ENCODE measurements at places on chromosomes 4 and X.

DNA sequence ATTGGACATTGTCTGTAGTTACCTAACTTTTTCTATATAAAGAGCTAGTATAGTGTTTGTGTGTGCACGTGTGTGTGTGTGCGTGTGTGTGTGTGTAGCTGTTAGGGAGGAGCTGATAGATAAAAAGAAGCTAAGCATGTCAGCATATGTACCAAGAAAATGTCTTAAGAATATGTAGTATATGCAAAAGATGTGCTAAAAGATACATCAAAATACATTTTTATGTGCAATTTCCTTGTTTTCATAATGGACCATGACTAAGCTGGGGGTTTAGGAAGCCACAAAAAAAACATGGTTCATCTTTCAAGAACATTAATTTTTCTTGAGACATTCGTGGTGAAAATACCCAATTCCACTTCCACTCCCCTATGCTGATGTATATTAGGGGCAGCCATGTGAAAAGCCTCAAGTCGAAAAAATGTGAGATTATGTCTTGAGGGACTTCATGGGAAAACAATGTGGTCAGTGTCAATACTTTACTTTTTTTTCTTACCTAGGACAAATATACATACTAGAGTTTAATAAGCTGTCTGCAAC, 1599.7 kb downstream of the ARAP2 start:
- DNase-seq, result no peak

DNA sequence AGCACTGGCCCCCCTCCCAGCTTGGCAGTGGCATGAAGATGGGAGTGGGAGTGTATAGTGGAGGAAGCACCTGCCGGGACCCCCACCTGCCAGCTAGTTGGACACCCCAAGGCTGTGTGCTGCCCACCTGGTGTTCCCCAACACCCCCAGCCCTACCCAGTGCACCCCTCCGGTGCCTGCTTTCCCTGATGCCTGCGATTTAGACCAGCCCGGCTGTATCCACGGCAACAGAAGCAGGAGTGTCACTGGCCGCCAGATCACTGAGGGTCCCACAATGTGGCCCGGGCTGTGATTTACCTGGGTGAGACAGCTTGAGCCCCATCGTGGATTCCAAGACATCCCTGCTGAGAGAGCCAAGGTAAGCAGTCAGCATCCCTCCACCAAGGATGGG, 533 bp downstream of the GPR173 start:
- DNase-seq, result no peak

GRCh38 chr4:159070742-159071141, 32.1 kb upstream of the RAPGEF2 start:
- no peak for DNase-seq

- DNase-seq, result no peak
Observed at GRCh38 chrX:2811271-2811670, 17.5 kb upstream of the GYG2 start.

GRCh38 chr4:106707776-106708463, 328.2 kb downstream of the DKK2 start:
- DNase-seq, result no peak

- no peak for DNase-seq
Observed at GRCh38 chr4:165828928-165829327, 44.1 kb upstream of the TLL1 start.

DNA sequence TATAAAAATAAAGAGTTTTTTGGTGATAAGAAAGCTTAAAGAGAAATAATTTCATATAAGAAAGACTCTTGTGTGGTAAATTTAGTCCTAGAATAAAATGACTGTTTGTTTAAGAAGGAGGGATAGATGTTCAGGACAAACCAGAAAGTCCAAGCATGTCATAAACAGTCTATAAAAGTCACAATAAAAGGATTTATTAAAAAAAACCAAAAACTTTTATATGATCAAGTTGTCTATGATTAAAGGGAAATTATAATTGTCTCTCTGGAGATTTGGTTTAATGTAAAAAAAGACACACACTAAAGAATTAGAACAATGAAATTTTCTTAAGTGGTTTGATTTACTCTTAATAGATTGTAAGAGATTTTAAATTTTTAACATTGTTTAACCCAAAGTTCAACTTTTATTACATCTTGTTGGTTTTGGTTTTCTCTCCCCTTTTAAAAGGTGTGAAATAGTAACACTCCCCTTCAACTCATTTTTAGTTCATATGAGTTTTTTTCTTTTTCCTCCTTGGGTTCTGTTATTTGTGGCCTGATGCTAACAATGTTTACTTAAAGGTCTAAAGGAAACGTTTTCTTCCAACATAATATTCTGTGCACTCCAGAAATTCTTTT, 89.7 kb downstream of the PDHA2 start:
- DNase-seq, result no peak

- DNase-seq, result no peak
Observed at GRCh38 chr4:2354118-2354517, 64.3 kb downstream of the ZFYVE28 start.

- no peak for DNase-seq
Observed at GRCh38 chr4:40225497-40225896, 28.7 kb downstream of the RHOH start.

GRCh38 chr4:4423706-4424498, 37.0 kb downstream of the NSG1 start:
- no peak for DNase-seq

DNA sequence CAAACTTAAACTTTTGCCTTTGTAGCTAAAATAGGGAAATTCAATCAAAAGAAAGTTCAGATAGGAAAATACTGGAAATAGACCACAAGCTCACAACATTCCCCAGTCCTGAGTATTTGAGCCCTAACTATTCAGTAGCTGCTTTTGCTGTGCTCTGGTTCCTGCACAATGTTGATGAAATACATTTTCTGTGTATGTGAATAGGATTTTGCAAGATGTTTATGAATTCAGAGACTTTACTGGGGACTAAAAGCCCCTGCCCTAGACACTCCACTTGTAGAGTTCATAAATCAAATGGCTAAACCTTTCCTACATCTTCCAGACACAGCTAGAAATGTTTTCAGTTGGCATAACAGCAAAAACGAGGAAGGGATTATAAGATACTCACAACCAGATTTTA, 105.9 kb downstream of the FBXO8 start:
- no peak for DNase-seq

DNA sequence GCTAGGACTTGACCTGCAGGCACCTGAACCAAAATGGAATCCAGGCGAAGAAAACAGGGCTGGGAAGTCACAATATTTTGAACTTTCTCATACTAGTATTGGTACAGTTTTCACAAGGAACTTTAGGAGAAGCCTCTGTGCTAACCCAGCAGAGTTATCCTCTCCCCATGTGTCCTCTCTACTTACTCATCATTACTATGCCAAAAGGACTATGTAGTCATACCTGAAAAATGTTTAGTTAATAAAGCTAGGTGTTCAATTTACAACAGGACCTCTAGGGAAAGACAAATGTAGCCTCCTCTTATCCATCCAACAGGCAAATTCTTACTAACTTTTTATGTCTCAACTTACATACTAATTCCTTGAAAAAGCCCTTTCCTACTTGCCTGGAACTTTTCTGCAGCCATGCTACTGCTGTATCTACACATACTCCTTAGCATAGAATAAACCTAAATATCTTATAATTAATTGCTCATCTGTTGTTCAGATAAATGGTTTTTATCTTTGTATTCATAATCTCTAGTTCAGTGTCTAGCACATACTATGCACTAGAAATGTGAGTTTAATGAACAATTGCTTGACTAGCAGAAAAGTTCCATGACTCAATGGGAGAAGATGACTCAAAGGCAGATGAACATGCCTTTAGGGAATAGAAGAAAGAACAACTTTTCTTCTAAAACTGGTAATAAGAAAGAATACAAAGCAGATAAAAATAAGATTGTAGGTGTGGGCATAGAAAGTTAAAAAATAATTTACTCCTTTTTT, 215.5 kb upstream of the VEGFC start:
- no peak for DNase-seq

DNA sequence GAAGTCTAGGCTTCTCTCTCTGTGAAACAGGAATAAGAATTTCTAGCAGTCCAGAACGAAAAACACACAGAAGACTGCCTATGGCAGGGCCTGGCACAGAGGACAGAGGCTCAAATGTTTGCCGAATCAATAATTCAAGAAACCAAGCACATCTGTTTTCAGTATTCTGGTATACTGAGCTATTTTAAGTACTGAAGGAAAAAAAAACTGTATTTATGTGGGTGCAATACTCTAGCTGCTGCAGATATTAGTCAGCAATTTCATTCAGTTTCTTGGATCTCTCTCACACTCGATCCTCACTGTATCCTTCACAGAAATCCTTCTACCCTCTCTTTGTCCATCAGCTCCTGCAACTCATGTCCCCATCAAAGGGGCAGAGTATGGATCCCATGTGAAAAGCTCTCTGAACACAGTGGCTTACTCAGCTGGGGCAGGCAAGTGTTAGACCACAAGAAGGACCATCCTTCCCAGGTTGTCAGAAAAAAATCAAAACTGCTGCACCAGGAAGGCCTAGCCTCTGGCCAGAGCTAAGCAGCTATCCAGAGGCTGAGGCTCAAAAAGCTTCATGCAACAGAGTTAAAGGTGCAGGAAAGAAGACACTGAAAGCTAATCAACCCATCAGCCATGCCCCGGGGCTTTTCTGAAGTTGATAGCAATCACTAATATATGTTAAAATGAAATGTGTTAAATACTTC, 9.1 kb upstream of the USO1 start:
- DNase-seq, result no peak

- DNase-seq, result no peak
Observed at GRCh38 chr4:42167709-42168108, 15.3 kb upstream of the BEND4 start.

DNA sequence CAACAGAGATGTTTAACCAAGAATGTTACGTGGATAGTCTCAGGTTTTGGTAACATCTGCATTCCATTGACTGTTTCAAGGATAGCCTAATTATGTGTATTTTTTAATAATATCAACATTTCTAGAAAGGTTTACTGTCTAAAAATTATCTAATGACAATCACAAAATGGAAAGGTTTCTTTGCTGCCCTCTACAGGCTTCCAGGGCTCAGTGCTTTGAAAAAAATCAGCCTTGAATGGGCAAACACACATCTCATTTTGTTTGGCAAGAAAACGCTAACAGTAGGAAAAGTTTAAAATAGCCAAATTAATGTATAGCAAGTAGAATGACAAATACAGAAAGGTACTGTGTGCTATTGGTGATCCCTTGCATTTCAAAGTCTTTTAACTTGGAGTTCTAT, 223.4 kb upstream of the PRPS2 start:
- no peak for DNase-seq

DNA sequence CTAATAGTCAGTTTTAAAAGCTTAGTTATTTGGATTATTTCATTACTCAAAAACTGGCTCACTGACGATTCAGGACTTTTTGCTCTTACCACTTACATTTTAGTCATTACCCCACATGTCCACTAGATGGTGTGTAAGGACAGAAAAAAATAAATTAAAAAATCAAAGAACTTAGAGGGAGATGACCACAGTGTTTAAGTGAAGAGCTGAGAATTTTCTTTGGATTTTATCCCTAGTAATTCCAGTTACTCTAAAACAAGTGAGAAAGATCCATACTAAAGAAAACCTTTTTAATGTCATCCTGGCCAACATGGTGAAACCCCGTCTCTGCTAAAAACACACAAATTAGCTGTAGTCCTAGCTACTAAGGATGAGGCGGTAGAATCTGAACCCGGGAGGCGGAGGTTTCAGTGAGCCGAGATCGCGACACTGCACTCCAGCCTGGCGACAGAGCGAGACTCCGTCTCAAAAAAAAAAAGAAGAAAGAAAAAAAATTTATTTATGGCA, 26.4 kb upstream of the TMPRSS11B start:
- DNase-seq, result peak; percentile 18

DNA sequence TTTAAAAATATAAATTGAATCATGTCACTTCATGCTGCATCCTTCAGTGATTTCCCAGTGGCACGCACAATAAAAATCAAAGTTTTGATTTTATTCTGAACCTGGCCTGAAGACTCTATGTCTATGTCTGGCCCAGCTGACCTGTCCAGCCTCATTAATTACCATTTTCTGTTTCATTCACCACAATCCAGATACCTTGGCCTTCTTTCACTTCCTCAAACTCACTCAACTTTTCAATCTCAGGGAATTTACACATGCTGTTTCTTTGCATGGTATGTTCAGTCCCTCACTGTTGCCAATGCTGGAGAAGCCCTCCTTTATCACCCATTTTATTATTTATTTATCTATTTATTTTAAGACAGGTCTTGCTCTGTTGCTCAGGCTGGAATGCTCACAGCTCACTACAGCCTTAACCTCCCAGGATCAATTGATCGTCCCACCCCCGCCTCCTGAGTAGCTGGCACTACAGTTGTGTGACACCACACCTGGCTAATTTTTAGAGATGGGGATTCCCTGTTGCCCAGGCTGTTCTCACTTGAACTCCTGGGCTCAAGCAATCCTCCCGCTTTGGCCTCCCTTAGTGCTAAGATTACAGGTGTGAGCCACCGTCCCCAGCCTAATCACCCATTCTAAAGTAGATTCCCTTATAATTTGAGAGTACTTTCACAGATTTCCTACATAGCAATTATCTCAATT, 43.1 kb downstream of the ZGRF1 start:
- no peak for DNase-seq

- DNase-seq, result no peak
Observed at GRCh38 chr4:144787365-144788258, 141.7 kb downstream of the HHIP start.

- no peak for DNase-seq
Observed at GRCh38 chr4:150394046-150394445, 187.9 kb upstream of the MAB21L2 start.

GRCh38 chrX:75748431-75748830, 36.6 kb downstream of the MAGEE2 start:
- DNase-seq, result no peak

DNA sequence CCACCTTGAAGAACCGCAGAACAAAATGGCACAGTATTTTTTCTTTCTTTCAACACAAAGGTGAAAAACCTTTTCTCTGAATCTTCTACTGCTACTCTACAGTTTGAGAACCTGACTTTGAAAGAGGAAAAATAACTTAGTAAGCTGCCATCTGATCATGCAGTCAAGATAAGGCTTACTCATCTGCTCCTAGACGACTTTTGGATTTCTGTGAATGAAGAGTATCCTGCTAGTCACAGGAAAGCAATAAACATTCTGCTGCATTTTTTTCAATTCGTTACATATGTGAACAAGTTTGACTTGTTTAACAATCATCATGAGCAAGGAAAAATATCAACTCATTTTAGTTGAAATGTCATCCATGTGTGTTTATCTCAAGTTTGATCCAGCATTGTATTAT, 25.2 kb downstream of the TIGD2 start:
- DNase-seq, result no peak

DNA sequence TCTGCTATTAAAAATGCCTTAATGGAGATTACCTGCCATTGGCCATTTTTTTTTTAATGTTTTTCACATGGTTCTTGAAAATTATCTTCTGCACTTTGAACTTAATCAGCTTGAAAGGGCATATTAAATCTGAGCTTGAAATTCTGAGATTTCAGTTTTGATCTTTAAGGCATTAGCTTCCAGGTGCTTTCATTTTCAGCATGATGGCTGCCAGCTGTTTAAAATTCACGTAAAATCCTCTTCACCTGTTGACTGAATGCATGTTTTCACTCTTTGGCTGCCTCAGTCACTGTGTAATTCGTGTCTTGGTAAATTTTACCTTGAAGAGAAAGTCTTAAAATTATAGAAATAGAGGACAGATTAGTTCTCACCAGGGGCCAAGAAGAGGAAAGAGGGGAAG, 39.6 kb downstream of the SMAD1 start:
- DNase-seq, result no peak

GRCh38 chr4:95428291-95429070, 120.3 kb downstream of the UNC5C start:
- no peak for DNase-seq

Measured in NCI-H187 (cell line).